Stimulated activated CD8-positive, alpha-beta memory T cell treated with anti-CD3 and anti-CD28 coated beads, Interleukin-7, amount 100 ng/mL, for 48 hours (primary cell): ENCODE measurements at places on chromosomes 1 and 21.

DNA sequence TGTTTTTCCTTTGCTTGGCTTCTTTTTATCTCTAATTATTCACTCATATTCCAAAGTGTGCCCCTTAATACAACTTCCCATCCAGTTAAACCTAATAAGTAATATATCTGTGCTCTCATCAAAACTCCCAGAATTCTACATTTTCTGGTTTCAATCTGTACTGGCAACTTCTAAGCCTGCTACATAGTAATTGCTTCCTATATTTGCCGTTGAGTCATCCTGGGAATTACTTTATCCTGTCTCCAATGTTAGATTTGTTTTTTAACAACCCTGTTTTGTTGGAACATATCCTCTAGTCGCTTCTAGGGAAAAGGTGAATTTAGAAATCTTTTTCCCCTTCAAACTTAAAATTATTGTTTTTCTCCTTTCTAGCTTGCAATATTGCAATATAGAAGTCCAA is 620.5 kb upstream of the PKN2 start:
- no peak for DNase-seq

- DNase-seq, result no peak
Observed at GRCh38 chr1:170520601-170521000, 11.4 kb upstream of the GORAB start.

GRCh38 chr21:45575993-45576837 is 34.0 kb upstream of the SLC19A1 start:
- DNase-seq, result no peak

- DNase-seq, result no peak
Observed at GRCh38 chr1:89660224-89661061, 27.5 kb downstream of the LRRC8C start.

- no peak for DNase-seq
Observed at GRCh38 chr1:87180682-87181081, 148.0 kb upstream of the LMO4 start.

DNA sequence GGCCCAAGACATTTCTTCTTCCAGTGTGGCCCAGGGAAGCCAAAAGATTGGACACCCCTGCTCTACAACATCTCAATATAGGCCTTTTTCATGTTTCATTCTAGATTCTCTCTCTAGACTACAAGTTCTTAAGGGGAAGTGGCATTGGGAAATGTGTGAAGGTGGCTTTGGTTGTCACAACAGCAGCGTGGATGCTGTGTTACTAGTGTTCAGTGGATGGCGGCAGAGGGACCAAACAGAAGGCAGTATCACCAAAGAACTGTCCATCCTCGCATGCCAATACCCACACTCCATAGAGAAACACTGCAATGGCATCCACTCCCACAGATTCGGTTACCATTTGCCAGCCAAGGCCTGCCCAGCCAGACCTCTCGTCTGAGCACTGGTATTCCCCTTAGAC is 24.3 kb upstream of the IFNAR2 start:
- DNase-seq, result no peak

DNA sequence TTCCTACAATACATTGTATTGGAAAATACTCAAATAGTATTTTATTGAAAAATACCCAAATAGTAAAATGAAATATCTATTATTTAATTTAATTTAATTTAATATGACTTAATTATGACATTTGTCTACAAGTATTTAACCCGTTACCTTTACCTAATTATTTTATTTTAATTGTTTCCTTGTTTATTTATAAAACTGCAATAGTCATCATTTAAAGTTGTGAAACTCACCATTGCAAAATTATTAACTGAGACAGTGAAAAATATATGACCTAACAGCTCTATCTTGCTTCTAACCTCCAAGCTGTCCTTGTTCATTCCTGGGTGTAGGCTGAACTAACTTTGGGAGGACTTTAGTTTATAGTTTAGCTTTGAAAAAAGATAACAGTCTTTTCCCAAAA is 300.6 kb upstream of the POGK start:
- DNase-seq, result no peak

DNA sequence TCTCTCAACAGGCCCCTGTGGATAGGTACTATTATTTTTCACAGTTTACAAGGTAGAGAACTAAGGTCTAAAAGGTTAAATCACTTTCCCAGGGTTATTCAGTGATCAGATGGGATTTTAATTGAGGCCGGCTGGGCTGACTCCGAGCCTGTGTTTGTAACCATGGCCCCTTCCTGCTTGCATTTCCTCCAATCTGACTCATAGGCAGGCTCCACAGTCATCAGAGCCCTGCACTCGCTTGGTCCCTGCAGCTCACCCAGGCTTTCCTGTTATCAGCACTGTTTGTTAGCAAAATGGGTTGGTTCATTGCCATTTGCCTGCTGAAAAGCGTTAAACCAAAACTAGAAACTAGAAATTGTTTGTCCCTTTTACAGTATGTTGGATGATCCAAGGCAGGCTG is 41.4 kb upstream of the LMX1A start:
- DNase-seq, result no peak

DNA sequence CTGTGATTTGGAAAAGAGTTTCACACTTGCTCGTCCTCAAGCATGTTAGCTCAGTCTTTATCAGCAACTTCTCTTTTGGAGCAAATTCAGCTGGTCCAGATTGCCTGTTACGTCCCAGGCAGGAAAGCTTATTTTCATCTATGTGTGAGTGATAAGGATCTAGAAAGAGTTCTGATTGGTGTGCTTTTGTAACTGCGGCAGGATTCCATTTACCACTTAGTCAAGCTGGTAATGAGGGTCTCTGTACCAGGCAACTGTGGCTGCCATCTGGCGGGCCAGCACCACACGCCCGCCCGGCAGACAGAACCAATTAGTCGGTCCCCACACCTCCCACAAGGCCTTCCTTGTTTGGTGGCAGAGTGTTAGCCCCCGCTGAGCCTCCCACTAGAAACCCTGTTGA is 21.0 kb downstream of the C1orf87 start:
- no peak for DNase-seq

DNA sequence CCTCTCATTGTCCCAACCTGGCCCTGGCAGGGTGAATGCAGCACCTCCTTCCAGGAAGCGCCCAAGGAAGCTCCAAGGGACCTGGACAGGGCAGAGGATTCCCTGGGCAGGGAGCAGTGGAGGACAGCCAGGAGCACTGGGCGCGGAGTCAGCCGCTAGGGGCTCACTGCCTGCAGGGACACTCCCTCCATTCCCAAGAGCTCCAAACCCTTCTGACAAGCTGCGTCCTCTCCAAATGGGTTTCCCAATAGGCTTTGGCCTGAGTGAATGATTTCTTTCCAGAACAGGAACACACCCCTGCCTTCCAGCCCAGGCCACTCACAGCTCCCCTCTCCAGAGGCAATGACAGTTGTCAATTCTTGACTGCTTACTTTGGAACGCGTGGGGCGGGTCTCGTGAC is 128.5 kb upstream of the EDN2 start:
- no peak for DNase-seq

- DNase-seq, result no peak
Observed at GRCh38 chr1:45258059-45258650, 51.8 kb upstream of the ZSWIM5 start.

DNA sequence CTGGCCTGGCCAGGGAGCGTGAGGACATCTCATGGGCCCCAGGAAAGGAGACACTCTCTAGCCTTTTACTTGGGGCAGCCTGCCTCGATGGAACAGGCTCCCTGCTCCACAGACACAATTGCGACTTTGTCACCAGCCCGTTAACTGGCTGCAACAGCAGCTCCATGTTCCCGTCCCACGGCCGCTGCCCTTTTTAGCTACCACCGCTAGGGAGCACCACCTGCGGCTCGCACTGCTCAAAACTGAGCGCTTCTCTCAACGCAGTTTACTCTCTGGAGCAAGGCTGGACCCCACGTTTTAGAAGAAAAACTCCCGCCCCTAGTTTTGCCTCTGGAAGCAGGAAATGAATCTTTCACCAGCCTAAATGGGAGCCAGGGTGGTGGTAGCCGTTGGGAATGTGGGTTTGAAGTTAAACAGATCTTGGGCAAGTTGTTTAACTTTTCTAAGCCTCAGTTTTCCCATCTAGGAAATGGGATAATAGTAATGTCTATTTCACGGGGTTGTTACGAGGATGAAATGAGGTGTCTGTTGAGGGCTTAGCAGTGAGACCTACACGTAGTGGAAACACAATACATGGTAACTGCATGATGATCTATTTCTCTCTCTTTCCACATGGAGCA is 3.5 kb upstream of the LRRC38 start:
- DNase-seq, result no peak

DNA sequence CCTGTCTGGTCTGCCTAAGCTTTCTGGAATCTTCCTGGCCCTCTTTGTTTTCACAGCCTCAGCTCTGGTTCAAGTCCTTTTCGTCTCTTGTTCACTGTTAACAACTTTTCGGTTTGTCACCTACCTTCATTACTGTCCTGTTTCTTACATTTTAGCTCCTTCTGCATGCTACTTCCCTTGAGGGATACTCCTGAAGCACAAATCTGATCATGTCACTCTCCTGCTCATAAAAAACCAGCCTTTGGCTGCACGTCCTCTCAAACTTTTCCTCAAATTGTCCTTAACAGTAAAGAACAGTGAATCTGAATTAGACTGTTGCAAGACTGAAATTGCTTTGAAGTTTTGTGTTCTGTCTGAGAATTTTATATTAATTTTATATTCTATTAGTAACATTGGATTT is 3.3 kb downstream of the RAVER2 start:
- DNase-seq, result no peak

GRCh38 chr1:226676381-226676780 is 62.7 kb downstream of the ITPKB start:
- no peak for DNase-seq

GRCh38 chr1:165678509-165678908 is 19.9 kb downstream of the ALDH9A1 start:
- DNase-seq, result no peak

DNA sequence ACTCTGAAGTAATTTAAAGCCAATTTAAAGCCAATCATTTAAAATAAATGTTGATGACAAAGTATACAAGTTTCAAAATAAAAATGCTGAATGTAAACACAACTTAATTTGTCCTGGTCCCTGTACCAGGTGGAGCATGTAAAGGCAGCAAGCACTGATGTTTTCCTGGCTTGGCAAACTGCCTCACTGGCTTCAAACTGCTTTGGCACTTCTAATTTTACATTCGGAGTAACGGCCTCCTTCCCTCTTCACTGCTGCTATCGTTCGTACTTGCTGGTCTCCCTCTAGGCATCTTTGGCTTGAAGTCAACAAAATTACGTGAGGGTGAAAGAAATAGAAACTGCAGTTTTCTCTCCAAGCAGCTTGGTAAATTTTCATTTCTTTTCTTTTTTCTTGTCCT is 287.9 kb downstream of the LTN1 start:
- DNase-seq, result no peak

DNA sequence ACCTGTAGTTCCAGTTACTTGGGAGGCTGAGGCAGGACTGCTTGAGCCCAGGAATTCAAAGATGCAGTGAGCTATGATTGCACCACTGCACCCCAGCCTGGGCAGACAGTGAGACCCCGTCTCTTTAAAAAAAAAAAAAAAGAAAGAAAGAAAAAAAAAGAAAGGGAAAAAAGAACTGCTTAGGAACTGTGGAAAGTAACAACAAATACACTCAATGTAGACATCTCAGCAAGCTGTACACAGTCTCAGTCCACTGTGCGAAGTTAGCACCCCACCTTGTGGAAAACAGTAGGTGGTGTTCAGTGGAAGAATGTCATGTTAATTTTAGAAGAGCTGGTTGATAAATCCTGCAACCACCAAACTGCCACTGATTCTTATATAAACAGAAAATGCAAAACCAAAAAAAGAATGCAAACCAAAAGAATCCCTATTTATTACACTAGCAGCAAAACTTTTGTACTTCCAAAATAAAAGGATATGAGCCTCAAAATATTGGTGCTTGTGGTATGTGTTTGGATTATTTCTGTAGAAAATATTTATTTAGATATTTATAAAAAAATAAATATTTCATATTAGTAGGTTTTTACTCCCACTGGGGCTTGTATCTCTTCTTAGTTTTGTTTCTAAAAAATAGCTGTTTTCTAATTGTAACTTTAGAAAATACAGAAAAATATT is 31.1 kb downstream of the ALG14 start:
- DNase-seq, result no peak

GRCh38 chr1:13797397-13797796 is 97.4 kb downstream of the PRDM2 start:
- no peak for DNase-seq

GRCh38 chr1:244796719-244797406 is 38.6 kb upstream of the COX20 start:
- no peak for DNase-seq

- no peak for DNase-seq
Observed at GRCh38 chr1:161718559-161719324, 2.6 kb upstream of the FCRLB start.

DNA sequence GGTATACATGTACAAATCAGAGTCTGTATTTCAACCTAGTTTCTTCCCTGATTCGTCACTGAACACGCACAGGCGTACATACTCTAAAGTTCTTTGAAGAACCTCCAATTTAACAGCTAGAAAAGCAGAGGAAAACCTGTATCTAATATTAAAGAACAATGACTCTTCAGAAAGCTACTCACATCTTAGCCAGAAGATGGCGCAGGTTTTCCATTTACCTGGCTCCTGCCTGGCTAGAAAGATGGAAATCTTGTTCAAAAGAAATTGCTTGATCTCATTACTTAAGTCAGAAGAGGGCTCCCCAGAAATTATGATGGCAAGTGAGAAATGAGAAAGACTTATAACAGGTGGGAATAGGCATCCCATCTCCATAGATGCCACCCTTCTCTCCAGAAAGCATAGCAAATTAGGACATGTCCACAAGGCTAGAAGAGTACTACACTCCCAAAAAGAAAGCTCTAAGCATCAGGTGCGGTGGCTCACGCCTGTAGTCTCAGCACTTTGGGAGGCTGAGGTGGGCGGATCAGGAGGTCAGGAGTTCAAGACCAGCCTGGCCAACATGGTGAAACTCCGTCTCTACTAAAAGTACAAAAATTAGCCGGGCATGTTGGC is 19.0 kb upstream of the L1TD1 start:
- peak; percentile 4 for DNase-seq

GRCh38 chr1:46742069-46742468 is 23.2 kb upstream of the EFCAB14 start:
- no peak for DNase-seq

- DNase-seq, result no peak
Observed at GRCh38 chr1:32099426-32099825, 8.4 kb upstream of the KPNA6 start.

- DNase-seq, result no peak
Observed at GRCh38 chr1:43558346-43558841, 27.7 kb downstream of the PTPRF start.

DNA sequence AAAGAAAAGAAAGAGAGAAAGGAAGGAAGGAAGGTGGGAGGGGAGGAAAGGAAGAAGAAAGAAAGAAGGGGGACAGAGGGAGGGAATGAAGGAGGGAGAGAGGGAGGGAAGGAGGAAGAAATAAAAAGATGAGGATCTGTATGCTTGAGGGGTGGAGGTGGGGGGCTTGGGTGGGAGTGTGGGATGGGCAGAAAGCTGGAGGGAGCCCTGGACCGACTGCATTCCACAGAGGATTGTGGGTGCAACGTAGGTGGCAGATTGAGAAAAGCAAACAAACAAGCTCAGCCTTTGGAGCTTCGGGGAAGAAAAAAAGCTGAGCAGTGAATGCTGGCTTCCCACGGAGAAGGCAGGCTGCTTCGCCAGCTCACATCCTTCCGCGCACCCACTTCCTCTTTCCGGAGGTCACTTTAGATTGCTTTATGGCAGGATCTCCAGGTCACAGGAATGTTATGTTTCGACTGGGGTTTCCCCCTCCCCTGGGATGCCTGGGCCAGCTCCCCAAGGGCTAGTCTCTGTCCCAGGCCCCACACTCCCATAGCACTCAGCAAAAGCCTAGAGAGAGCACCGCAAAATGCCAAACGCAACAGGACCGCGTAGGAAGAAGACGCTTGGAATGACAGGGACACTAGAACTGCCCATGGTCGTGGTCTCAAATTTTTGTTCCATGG is 20.7 kb upstream of the LGALS8 start:
- no peak for DNase-seq
